AG08396 (cell line): ENCODE measurements at places on chromosomes 5 and 9.

DNA sequence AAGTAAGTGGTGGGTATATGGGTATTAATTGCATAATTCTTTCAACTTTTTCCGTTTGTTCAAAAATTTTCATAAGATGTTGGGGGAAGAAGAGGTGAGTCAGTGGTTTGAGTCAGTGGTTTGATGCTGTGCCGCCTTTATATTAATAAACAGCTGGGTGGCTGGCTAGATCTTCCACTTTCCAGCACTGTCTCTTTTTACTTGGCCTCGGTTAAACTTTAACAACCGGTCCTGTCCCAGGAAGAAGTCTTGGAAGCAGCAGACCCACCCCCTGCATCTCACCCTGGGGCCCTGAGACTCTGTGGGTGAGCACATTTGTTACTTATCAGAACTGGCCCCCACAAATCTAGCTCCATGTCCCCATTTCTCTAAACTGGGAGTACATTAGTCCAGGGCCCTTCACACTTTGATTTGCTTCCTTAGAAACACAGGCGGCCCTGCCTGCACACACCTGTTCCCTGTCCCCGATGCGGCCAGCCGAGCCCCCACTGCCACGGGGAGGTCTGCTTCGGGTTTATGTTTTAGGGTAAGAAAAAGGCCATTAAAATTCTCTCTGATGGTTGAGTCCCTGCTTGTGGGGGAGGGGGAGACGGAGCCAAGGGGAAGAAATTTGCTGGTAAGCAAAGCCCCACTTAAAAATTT, 90.7 kb downstream of the PTCH1 start:
- DNase-seq, result peak; percentile 57

- DNase-seq, result no peak
Measured at GRCh38 chr9:31683116-31683515, 701.3 kb upstream of the ACO1 start.

GRCh38 chr9:133224762-133225161, 15.7 kb upstream of the OBP2B start:
- DNase-seq, result no peak

GRCh38 chr9:133609311-133610098, at the start of gene FAM163B:
Gene FAM163B (minus strand): TSS chr9:133609389. CDS start chr9:133580223, 29,166 bp downstream.
- peak; percentile 78 for DNase-seq
